Activated CD8-positive, alpha-beta memory T cell treated with anti-CD3 and anti-CD28 coated beads for 24 hours (primary cell): ENCODE measurements at places on chromosomes 4 and X.

DNA sequence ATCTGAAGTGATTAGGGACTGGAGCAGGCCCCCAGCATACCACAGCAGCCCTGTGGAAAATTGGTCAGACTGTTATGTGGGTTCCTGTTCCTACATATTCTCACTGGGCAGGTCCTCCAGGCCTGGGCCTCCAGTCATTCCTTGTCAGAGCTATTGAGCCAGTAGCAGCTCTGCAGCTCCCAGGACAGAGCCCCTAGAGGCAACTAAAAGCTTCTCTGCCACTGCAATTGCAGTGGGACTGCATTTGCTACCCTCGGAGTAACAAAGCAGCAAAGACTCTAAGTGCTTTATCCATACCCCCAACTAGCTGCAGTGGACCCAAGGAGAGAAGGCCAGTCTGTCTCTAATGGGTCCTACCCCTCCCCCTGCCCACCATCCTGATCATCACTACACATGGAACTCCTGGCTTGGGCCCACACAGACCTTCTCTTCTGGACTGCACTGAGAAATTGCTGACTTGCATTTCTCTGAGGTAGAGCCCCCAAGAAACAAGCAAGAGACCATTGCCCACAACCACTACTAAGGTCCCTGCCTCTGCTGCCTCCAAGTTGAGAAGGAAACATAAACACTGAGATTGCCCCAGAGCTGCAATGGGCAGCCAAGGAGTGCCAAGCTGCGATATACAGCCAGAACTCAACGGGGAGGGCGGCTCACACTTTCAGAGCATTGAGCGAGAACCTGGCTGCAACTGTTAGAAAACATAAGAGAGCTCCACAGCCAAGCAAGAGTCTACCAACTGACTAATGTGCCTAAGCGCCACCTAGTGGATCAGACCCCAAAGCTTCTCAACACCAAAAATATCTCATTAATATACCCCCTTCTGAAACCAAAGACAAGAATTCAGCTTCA, 738.7 kb upstream of the NDST4 start:
- no peak for DNase-seq

DNA sequence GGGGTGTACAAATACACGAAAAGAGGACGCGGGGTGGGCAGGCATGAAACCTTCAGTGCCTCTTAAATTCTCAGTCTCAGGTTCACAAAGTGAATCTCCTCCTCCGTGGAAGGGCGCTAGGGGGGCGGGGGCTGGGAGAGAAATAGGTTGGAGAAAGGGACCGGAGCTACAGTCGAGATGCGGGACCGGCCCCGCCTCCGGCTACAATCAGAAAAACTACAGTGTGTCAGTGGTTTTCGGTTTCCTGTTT, 3.4 kb downstream of the MAML3 start:
- DNase-seq, result peak; percentile 83

GRCh38 chrX:18664947-18665346, 7.0 kb downstream of the RS1 start:
- DNase-seq, result no peak

GRCh38 chrX:4825550-4825949, 1112.1 kb upstream of the PRKX start:
- DNase-seq, result no peak

- no peak for DNase-seq
Measured at GRCh38 chr4:72031868-72032608, at the start of gene NPFFR2. Gene NPFFR2 (plus strand): TSS chr4:72032000. CDS start chr4:72128592, 96,592 bp downstream.

- no peak for DNase-seq
Measured at GRCh38 chrX:9429767-9430166, 35.1 kb upstream of the TBL1X start.

DNA sequence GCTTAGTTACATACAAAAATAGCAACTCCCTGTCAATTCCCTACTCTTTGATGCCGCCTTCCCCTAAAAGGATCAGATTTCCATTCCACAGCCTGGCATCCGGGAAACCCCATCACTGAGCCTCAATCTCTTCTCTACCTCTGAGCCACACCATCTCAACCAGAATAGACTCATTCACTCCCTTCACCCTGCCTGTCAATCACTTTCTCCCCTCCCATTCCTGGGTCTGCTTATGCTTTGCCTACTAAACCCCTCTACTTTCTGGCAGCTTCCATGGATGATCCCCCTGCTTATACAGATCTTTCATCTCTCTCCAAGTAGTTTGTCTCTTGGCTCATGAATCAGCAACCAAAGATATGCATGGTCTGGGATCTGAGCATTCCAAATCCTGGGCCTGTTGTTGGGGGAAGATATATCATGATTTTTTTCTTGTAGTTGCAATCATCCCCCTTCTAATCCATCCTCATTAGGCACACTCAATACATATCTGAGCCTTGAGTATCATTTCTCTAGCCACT, 2.6 kb downstream of the AMER1 start:
- DNase-seq, result no peak
